Heart right ventricle (tissue), 16 donors: ENCODE measurements at places on chromosomes 3 and 15.

DNA sequence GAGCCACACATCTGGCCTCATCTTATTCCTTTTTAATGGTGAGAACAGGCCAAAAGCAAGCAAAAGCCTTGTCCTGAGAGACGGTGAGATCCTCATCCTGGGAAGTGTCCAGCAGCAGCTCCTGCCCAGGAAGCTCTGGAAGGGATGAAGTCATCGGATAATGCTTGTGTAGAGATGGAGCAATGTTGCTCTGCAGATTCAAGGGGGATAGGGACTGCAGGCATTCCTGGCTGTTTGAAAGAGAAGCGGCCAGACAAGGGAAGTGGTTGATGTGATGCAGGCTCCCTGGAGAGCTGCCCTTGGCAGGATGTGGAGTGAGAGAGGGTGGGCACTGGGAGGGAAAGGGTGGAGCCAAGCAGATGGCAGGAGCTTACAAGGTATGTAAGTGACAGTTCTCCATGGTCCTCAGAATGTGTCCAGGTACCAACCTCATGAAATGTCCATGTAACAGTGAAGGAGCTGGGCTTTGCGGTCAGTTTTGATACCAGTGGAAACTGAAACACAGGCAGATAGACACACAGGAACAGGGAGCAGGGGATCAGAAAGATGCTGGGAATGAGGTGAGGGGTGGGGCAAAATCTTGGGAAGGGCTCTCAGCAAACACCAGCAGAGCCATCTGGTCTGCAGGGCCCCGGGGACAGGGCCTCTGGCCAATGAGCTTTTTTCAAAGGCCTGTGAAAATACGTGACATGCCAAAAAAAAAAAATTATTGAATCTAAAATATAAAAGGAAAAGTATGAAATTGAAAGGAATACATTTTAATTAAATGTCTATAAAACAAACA, 32.2 kb upstream of the LACTB start:
- peak; percentile 58 for DNase-seq

GRCh38 chr3:57942388-57942787, 65.8 kb upstream of the FLNB start:
- no peak for DNase-seq

DNA sequence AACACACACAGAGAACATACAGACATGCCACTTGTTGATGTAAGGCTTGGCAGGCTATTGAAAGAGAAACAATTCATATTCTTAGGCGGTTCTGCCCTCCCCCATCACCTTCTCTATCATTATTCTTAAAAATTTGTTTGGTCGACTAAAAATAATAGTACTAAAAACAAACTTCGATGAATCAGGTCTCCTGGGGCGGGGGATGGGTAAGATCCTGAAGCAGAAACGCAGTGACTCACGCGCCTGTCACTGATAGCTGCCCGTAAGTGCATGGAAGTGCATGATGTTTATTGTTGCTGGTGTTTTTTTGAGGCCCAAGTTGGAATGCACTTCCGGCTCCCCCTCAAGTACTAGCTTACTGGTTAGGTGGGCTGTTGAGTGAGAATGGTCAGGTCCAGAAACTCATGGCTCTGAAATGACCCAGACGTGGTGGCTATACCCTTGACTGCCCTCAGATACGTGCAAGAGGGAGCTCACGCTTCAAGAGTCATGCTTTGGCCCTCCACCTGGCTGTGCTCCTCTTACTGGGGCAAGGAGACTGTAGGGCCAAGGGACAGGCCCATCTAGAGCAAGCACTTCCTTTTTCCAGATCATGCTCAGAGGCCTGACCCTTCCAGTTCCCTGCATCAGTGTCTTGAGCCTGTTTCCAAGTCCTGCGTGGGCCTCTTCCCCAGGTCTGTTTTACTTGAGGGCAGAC, 10.9 kb downstream of the SMAD3 start:
- DNase-seq: no peak

DNA sequence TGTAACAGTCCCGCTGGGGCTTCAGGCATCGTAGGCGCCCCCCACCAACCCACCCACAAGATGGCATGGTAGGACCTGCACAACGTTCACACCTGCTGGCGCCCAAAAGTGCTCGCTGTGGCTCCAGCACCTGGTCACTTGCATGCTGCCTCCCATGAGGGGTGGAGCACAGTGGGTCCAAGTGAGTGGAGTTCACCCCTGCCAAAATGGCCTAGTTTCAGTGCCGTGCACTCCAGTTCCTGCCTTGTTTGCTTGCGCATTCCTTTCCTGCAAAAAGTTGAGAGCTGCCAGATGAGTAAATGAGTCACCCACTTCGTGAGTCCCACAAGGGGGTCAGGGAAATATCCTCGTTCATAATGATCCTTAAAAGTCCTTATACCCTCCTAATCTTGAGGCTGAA, 788.7 kb upstream of the DPPA4 start:
- no peak for DNase-seq

DNA sequence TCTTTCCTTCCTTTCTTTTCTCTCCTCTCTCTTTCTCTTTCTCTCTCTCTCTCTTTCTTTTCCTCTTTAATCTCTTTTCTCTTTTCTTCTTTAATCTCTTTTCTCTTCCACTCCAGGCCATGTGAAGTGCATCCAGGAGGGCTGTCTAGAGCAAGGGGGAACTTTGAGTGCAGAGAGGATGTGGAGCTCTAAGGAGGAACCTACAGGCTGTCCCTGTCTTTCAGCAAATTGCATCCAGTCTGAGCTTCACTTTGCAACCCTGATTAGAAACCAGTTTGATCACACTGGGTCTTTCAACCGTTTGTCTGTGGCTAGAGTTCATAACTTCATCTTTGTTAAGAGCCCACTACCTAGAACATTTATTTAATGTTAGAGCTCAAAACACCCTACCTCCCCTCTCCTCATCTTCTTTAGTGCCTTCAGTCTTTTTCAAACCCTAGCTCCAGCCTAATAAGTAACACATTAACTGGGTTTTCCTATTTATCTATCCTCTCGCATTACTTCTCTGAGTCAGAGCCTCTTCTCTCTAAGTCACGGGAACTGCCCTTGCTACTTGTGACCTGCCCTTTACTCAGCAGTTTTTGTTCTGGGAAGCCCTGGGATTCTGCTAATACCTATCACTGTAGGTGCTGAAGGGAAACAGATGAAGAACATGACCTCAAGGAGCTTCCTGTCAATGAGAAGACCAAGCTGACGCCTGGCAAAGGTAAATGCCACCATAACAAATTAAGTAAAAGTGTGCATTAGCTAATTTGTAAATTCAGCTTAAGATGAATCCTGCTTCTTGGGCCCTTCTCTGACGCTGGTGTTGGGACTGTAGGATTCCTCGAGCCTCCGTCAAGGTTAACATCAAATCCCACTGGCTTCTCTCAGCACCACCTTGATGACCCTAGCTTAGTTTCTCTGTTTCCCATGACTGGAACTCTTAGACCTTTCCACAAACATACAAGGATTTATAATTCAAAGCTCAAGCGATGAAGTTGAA, at the start of gene GCNT3:
GCNT3 (plus strand) TSS at position 508 of the 985 bp plus-strand sequence. CDS start 6,456 bp downstream, outside the sequence.
- no peak for DNase-seq

GRCh38 chr3:171967932-171968678, 71.3 kb upstream of the FNDC3B start:
- peak; percentile 22 for DNase-seq

DNA sequence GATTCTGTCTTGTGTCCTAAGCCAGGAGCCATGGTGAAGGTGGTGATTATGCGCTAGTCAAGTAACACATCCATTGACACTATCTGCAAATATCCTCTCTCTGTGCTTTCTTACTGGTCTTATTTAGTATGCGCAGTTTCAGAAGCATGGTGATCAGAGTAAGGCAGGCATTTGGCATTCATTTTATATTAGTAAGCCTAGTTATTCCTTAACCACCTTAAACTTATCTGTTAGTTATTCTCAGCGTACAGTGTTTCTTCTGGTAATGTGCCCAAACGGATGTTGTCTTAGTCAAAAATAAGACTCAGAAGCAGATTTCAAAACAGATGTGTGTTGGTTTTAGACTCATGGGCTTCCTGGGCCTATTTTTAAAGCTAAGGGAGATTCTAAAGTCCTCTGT, 329.2 kb downstream of the GRM7 start:
- no peak for DNase-seq

DNA sequence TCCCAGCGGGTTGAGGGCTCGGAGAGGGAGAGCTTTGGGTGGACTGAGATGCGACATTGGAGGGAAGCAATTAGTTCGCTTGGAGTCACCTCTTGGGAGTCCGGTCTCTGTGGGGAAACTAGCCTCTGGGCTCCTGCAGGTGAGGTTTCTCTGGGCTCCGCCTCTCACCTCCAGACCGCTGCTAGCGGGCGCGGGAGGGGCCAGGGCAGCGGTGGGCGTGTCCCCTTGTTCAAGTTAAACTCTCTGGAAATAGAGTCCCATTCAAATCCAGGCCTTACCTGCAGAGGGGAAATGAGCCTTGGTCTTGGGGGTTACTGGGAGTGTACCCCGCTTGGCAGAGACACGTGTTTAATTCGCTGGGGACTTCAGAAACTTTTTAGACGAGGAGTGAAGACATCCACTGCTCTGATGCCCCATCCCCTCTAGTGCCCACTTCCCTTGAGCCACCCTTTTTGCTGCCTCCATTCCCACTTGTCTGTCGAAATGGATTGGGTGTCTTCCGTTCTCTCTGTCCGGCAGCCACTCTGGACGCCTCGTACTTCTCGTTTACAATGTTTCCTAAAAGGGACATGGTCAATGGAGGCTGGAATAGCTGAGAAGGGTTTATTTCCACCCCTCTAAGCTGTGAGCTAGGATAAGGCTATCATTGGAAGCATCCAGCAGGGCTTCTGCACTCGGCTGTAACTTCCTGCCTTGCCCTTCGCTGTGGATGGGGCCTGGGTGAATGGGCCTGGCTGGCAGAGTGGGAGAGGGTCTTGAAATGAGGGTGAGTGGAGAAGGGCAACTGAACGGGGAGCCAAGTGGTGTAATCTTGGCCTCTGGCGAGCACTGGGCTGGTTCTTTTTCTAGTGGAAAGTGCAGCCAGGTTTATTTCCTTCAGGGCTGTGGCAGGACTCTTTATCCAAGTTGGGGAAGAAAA, 1.1 kb downstream of the MITF start:
- DNase-seq: peak; percentile 22

- no peak for DNase-seq
Observed at GRCh38 chr15:62566248-62566647, 401.2 kb upstream of the C2CD4B start.

- DNase-seq: no peak
Observed at GRCh38 chr3:194443901-194444300, 42.9 kb downstream of the ATP13A3 start.

- no peak for DNase-seq
Observed at GRCh38 chr3:41592753-41593510, 369.0 kb downstream of the ULK4 start.

GRCh38 chr3:78913711-78914110, 854.1 kb downstream of the ROBO1 start:
- DNase-seq: no peak

DNA sequence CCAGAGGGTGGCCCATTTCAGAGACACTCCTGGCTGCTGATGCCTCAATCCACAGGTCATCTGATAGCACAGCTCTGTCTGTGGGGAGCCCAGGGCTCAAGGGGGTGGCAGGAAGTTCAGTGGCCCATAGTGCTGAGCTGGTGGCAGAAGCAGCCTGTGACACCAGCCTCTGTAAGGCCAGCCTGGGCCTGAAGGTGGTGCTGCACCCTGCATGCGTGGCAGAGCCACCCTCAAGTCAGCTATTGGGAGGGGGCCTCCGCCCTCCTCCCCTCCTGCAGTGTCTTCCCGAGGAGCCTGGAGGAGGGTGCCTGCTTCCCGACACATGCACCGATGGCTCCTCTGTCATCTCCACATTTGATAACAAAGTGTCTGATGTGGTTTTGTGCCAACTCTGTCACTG, 3.0 kb downstream of the PLA1A start:
- peak; percentile 37 for DNase-seq

GRCh38 chr3:177201700-177202397, 4.6 kb upstream of the TBL1XR1 start:
- DNase-seq: no peak

DNA sequence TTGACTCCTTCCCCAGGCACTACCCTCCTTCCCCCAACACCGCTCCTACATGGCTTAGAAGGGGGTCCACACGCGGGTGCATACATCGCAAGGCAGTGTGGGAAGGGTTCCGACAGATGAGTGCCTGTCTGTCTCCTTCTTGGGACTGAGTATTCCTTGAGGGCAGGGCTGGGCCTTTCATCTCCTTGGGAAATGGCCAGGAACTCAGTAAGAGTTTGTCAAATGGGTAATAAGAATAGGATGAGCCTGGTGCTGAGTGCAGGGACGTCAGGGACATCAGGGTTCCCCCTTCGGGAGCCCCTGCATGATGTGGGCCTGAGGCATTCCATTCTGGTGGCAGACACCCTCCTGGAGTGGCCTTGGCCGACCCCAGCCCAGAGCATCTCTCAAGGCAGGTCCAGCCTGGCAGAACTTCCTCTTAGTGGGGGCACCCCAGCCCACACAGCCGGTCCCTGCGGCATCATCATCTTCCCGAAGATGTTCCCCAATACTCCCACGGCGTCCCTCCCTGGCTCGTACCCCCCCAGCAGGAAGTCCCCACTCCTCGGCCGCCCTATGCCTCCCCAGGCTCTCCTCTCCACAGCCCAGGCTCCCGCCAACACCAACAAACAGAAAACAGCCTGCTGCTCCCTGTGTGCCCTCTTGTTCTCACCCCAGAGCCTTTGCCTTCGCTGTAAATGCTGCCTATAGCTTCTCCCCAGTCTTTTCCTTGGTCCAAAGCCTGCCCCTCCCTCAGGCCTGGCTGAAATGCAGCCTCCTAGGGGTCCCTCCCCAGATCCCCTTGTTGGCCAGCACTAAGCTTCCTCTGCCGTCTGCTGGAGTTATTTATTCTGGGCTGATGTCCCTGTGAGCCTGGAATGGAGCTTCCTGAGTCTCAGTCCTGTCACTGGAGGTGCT, 67.5 kb upstream of the LCTL start:
- no peak for DNase-seq

- DNase-seq: no peak
Observed at GRCh38 chr15:101675796-101676582, 23.8 kb upstream of the TM2D3 start.

- DNase-seq: no peak
Observed at GRCh38 chr3:12896063-12896985, 55.0 kb upstream of the RPL32 start.

DNA sequence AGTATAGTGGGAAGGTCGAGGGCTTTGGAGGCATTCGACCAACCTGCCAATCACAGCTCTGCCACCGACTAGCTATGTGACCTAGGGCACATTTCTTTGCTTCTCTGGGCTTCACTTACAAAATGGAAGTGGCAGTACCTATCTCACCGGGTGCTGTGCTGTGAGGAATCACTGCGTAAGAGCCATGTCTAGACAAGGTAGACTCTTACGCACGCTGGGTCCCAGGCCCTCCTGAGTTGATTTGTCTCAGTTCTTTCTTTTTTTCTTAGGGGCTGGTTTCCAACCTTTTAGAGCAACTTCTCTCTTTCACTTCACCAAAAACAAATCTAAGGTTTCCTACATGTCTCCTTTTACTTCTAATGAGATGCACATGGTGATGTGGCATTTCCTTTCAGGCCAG, 18.8 kb downstream of the CA12 start:
- DNase-seq: no peak
